ENCODE measurements at places on chromosomes 5 and 9. TPM values are rescaled to one million over a fixed set of nuclear protein-coding genes. Genes with fewer than 3 reads are reported as not detected.

GRCh38 chr9:13144166-13144775 lies 135.2 kb downstream of the MPDZ start:
- DNase-seq, result no peak

DNA sequence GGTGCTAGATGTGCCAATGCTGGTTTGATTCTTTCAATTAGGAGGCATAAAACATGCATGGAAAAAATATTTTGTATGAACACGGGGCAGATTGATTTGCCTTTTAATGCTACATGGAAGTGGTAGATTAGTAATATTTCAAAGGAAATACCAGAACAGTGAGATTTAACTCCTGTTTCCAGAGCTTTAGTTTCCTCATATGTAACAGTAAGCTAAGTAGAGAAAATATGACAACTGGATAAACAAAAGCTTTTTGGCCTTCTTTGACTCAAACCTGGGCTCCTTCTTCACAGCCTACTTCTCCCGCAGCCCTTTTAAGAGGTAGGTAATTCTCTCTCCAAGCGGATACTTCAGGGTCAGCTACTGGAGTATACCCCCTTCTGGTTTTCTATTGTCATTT lies 254.2 kb upstream of the TRPC7 start:
- DNase-seq, result no peak

- no peak for DNase-seq
These were observed 81.7 kb downstream of the CAMSAP1 start for GRCh38 chr9:135825435-135826187.

- DNase-seq, result no peak
These were observed 10.3 kb downstream of the ACTL7B start for GRCh38 chr9:108845507-108845906.

The ZNF879 gene
- 4.4 TPM for total RNA-seq

- no peak for DNase-seq
These were observed 65.7 kb upstream of the SYK start for GRCh38 chr9:90735952-90736351.

All from kidney epithelial cell (primary cell).